CD4-positive, alpha-beta T cell treated with Interleukin-17A for 1 hour (primary cell): ENCODE measurements at places on chromosomes 4 and X.

DNA sequence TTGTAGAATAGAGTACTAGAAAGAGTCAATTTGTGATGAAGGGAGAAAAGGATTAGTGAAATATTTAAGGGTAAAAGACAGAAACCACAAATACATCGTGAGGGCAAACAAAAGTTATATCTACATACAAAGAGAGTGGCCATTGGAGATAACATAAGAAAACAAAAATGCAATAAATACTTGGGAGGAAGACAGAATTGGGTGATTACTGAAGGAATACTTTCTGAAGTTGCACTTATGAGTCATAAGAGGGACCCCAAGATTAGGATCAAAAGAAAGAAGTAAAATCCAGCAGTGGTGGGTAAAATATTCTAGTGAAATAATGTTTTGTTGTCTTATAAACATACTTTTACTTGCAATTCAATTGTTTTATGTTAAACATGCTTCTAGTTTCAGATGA lies 53.7 kb downstream of the GLRA3 start:
- DNase-seq, result no peak

DNA sequence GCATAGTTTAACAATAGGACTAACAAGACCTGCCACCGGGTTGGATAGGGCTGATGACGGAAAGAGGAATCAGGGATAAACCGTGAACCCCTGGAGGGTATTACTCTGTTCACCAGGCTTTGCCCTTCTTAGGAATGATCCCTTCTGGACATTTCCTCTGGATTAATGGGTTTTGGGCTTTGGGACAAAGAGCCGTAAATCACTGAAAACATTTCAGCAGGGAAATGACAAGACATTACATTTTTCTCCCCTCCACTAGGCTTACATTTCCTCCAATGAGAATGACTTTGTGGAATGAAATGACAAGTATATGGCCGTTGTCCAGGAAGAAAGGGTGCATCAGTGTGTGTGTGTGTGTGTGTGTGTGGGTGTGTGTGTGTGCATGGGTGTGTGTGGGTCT lies 25.9 kb upstream of the RBPJ start:
- no peak for DNase-seq

DNA sequence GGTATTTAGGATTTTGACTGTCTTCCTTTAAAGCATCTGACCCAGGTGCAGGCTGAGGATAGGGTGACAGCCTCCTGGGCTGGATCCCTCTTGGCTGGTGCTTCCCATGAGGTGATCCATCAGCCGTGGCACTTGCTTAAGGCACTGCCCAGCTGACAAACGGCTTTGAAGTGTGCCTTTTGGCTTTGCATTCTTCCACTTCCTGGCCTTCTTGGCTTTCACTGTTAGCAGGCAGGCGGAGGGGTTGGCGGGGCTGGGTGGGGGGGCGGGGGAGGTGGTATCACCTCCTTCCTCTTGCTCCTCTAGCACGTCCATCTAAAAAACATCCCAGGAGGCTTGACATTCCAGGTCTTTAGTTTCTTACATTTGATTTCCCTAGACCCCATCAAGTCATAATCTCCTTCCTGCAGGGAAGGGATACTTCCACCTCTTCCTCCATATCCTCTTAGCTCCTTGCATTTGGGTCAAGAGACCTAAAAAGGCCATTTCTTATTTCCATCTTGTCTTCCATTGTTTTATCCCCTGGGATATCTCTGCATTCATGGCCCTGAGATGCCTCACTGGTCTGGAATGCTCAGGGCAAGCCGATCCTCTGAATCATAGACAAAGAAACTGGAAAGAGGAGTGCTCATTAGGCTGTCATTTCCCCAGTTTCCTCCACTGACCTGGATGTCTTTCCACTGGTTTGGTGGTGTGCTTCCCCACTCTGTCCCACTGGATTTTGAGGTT lies 11.3 kb upstream of the APLN start:
- DNase-seq, result no peak

DNA sequence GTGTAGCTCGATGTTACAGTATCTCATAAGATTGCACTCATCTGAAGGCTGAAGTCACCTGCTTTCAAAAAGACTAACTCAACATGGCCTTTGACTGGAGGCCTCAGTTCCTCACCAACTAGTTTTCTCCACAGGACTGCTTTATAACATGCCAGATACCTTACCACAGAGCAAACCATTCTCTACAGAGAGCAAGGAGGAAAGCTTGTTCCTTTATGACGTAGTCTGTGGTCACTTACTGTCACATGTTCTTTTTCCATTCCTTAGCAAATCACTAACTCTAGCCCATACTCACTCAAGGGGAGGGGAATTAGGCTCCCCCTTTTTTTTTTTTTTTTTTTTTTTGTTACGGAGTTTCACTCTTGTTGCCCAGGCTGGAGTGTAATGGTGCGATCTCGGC lies 3.2 kb downstream of the THAP9 start:
- DNase-seq, result no peak

DNA sequence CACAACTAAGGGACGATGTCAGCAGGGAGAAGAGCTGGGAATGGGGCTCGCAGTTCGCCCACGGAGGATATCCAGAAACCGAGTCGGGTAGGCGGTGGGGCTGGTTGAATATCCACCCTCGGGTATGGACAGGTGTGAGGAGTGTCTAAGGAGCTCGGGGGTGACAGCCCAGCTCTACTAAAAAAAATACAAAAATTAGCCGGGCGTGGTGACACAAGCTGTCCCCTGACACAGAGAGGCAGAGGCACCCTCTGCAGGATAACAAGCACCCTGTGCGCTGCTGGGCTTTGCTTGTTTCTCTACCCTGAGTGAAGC lies 12.2 kb upstream of the ASMTL start:
- DNase-seq, result no peak

- DNase-seq, result no peak
Observed at GRCh38 chr4:57073559-57073958, 36.6 kb downstream of the IGFBP7 start.

DNA sequence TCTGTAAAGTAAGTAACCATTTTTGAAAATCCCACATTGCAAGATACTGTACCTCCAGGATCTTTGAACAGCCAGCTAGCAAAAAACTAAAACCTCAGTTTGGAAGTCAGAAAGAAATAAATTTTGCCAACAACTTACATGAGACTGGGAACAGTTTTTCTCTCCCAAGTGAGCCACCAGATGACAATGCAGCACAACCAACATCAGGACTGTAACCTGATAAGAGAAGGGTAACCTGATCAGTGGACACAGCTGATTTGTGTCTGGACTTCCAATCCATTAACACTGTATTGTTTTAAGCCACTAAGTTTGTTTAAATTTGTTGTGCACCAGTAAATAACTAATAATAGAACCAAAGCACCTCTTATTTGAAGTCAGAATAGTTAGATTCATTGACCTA lies 923.3 kb downstream of the FAT4 start:
- no peak for DNase-seq

- DNase-seq, result peak; percentile 69
Observed at GRCh38 chrX:37825215-37825842, 22.0 kb downstream of the DYNLT3 start.

GRCh38 chr4:2792711-2793585 lies at the start of gene SH3BP2:
Gene SH3BP2 (plus strand): TSS chr4:2793085. CDS start chr4:2820618, 27,533 bp downstream.
- peak; percentile 72 for DNase-seq

DNA sequence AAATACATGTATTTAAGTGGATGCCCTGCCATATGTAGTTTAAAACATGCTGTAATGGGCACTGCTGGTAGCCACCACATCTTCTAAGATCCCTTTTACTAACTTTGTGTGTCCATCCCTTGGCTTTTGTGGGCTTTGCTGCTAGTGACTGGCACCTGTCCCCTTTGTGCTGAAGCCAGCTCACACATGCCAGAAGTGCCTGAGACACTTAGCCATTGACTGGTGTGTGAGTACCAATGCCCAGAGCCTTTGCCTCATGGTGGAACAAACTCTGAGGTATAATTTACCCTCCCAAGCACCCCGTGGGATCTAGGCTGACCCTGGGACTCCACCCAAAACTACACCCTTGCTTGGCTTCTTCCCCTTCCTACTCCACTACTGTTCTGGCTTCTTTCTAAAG lies 33.0 kb downstream of the ARHGAP6 start:
- DNase-seq, result no peak

GRCh38 chrX:499870-500364 lies 113.2 kb upstream of the PPP2R3B start:
- no peak for DNase-seq

DNA sequence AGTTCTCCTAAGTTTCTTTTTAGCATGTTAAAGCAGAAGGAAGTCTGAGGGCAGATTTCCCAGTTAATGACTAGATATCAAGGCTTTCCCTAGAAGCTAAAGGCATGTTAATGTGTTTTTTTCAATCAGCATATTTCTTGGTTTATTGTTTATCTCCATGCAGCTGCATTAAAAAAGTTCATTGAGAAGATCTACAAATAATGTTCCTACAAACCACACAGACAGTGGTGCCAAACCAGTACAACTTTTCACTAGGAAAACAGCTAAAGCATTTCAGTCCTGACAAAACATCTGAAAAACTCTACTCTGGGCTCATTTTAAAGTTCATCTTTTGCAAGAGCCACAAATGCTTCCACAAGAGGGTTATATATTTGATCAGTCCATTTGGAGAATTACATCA lies 320.0 kb downstream of the ADGRL3 start:
- no peak for DNase-seq

DNA sequence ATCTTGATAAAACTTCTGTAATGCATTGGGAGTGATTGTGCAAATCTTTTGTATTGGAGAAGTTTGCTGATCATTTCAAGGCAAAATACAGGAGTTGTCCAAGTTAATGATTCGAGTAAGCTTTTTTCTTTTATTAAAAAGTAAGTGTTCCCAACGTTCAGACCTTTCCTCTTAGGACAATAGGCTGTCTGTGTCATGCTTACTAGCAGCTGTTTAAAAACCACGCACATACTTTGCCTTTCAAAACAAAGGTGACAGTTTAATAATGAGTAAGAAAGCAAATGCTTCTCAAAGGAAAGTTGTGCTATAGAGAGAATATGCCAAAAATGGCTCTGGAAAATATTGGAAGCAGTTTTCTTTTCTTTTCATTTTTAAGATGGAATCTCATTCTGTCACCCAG lies 11.2 kb downstream of the TRAPPC11 start:
- DNase-seq, result no peak

GRCh38 chr4:68466751-68467150 lies 19.5 kb downstream of the TMPRSS11E start:
- no peak for DNase-seq

DNA sequence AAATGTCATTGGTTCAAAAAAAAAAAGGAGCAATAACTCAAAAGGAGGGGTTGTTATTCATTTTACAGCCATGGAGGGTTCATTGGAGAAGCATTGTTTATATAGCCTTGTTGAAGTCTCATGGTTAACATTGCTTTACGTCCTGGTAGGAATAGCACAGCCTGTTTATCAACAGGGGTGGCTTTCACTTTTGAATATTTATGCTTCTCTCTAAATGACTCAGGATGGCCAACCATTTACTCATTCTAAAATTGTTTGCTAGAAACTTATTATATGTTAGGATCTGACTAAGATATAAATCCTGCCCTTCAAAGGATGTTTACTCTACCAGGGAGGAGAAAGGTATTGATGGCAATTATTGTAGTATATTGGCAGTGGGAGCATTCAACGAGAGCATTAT lies 534.1 kb upstream of the GALNTL6 start:
- DNase-seq, result no peak

- no peak for DNase-seq
Observed at GRCh38 chrX:70635227-70635626, 190.6 kb downstream of the DLG3 start.

GRCh38 chr4:39204543-39204942 lies 22.2 kb downstream of the WDR19 start:
- DNase-seq, result no peak

DNA sequence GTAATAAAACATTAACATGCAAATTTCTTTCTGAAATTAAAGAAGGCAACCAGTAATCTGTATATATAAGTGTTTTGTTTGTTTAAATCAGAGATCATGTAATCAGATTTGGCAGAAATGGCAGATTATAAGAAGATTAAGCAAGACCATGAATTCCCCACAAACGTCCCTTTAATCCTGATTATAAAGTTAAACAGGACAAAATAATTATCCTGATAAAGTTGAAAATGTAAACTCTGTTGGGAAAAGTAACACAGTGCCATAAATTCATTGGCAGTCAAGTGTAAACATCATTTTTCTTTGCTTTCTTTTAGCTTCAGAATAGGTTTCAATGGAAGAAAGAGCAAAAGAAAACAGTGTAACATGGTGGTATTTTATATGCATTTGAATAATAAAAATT lies 256.3 kb downstream of the KCNIP4 start:
- DNase-seq, result no peak

- DNase-seq, result no peak
Observed at GRCh38 chrX:15496824-15497223, 3.7 kb upstream of the PIR start.

GRCh38 chr4:80062527-80062926 lies 10.5 kb downstream of the ANTXR2 start:
- DNase-seq, result no peak

DNA sequence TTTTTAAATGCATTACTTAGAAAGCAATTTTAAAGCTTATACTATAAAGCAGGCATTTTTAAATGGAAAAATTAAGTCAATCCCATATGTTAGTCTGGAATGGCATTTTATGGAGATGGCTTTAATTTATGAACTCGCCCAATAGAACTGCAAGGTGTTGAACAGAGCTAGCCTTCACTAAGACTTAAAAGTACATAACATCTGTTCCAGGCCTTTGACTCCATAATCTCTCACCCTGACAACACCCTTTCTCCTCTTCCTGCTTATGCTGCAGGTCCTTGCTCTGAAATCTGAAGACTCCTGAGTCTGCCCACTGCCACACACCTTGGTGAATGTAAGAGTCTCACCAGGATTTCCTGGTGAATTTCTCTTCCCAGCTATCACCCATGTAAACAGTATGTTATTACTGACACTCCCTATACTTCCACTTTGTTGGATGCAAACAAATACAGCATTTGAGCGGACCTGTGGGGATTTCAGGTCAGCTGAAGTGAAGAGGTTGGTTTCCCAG lies 17.7 kb upstream of the SLC39A8 start:
- no peak for DNase-seq

- no peak for DNase-seq
Observed at GRCh38 chr4:147284256-147284835, 196.6 kb upstream of the EDNRA start.

DNA sequence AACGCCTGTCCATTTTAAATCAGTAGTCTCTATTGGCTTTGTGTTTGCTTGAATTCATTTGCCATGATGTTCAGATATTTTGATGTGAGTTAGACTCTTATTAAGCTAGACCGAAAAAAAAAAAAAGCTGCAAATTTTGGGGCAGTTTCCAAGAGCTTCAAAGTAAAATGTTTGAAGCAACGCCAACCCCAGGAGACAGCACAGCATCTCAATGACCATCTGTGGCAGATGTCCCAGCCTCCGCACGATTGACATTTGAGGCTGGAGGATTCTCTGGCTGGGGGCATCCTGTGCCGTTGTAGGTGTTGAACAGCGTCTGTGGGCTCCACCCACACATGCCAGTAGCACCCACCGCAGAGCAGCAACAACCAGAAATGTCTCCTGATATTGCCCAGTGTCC lies 17.1 kb upstream of the ARSF start:
- DNase-seq, result no peak

- DNase-seq, result no peak
Observed at GRCh38 chrX:40385682-40386081, 195.1 kb upstream of the ATP6AP2 start.
